ENCODE measurements at places on chromosomes 12 and 14.

DNA sequence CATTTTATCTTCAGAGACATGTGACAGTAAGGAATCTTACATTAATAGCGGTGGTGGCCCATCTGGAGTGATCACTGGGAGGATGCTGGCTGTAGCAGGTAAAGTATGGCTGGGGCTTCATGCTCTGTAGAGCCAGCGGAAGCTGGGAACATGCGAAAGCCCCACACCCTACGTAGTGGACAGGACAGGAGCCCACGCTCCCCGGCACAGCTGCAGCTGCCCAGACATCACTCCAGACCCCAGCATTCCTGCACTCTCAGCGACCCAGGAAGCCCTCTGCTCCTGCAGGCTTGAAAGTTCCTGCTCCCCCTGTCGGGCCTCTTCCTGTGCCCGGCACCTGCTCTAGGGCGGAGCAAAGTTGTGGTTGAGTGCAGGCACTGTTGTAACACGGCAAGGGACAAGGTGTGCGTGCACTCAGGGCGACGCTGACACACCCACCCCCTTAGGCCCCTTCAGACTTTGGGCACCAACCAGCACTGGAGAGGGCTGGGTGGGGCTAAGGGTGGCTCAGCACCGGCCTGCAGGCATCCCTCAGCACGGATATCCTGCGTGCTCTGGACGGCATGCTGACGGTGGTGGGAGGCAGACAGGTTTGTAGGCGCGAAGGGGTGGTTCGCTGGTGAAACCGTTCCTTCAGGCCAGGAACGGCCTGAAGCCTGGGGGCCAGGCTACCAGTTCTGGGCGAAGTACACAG is 568.3 kb downstream of the FSCB start:
- DNase-seq, result no peak

GRCh38 chr12:124913474-124914391 is 717 bp downstream of the UBC start:
- DNase-seq, result peak; percentile 94

DNA sequence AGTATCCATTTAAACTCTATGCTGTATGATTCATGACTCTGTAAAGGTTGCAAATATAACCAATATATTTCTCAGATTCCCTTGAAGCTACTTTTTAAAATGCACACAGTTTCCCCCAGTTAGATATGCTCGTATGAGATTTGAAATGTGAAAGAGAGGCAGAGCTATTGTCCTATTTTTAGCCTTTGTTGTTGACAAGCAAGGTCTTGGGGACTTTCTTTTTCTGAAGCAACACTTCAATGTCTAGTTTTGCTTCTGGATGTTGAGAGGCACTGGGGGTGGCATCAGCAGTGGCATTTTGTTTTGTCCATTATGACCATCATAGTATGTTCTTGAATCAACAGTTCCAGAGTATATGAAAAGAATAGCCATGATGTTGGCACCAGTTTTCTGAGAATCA is 63.4 kb downstream of the ASCL1 start:
- no peak for DNase-seq

DNA sequence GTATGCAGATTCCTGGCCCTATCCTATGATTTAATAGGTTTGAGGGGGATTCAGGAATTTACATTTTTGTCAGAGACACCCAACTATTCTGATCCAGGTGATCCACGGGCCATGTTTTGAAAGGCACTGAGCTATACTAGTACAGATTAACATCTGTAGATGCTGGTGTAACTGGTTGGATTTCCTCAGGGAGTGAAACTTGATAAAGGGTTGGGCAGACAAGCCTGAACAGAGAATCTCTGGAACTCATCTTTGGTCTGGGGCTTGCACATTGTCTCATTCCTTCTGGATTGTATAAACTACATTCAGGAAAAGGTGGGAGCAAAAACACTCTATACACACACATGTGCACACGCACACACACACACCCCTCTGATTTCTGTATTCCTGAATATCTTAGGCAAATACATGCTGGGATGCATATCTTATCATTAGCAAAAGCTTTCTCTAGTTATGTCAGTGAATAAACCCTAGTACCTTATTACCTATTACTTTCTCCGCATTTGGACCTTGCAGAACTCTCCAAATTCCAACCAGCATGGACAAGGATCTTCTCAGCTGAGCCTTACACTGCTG is 104.6 kb downstream of the SLC38A1 start:
- DNase-seq, result no peak

GRCh38 chr12:53844994-53845844 is 93.4 kb upstream of the HOXC13 start:
- DNase-seq, result no peak

- DNase-seq, result no peak
Observed at GRCh38 chr12:105773471-105773870, 365.3 kb downstream of the NUAK1 start.

GRCh38 chr14:31263485-31264133 is 56.0 kb upstream of the HECTD1 start:
- peak; percentile 76 for DNase-seq

All from aorta (tissue), 5 donors.